Glutamatergic neuron (in vitro differentiated cells): ENCODE measurements at places on chromosomes 5 and 9.

DNA sequence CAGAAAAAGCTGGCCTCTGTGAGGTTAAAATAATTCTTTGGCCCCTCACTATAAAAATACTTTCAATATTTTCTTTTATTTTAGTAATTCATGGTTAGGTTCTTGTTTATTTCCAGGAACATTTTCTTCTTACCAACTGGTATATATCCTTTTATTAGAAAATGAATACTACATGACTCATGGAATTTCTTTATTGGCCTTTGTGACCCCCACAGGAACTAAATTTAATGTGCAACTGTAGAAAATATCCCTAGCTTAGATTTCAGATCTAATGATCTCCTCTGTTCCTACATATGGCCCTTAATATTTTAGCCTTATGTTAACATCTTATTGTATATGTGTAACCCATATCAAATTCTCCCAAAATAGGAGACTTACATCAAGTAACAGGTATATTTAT is 429.9 kb downstream of the NR2F1-AS1 start:
- DNase-seq = no peak

GRCh38 chr9:27205198-27205597 is 91.8 kb downstream of the EQTN start:
- DNase-seq = no peak

- DNase-seq = no peak
Observed at GRCh38 chr5:95081982-95082381, 202.9 kb downstream of the MCTP1 start.

GRCh38 chr5:81163651-81164050 is 69.5 kb upstream of the CKMT2 start:
- no peak for DNase-seq

DNA sequence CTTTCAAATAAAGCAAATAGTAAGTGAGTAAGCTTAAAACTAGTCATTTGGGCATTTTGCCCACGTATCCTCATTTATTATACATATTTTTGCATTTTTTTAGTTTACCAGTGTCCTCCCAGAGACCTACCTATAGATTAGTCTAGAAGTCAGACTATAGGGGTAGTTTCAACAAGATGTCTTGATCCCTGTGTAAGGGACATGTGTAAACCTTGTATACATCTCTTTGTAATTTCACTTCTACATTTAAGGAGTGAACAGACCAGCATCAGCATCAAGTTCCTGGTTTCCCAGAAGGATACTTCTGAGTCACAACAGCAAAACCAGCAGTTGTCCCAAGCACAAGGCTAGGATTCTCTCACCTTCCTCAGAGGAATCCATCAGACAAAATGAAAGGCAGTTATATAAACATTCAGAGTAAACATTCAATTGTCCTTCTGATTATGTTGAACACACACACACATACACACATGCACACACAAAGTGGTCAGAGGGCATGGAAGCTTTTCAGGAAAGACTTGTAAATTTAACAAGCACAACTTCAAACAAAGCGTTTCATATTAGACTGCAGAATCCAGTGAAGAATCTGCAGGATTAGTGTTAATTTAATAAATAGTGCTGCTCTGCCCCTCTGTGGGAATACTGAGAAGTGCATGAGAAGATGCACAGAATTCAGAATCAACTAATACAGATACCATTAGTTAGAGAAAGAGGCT is 55.4 kb downstream of the HINT1 start:
- no peak for DNase-seq

DNA sequence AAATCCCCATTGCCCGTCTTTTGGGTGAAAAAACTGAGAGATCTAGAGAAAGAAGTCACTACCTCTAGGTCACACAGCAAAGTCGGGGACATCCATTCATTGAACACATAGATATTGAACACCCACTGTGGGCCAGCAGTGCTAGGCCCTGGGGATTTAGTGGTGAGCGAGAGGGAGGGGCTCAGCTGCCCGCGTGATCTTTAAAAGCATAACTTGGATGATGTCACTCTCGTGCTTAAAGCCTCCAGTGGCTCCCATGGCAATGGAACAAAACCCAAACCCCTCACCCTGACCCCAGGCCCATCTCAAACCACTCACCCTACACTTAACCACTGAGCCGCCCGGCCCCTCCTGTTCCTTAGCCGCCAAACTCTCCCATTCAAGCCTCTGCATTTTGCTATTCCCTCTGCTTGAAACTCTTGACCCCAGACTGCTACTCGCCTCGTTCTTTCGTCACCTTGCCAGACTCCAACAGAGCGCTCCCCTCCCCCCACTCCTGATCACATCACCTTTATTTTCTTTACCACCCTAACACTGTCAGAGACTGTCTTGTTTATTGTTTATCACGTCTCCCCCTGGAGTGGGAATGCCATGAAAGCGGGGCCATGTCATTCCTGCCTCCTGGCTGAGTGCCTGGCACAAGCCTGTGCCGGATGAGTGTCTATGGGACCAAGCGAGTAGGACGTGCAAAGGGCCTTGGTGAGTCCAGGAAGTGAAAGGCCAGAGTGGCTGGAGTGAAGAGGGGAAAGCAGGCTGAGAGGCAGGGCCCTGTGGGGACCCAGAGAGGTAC is 710 bp upstream of the PIP5KL1 start:
- peak; percentile 65 for DNase-seq

GRCh38 chr5:126610160-126610559 is 9.4 kb downstream of the PHAX start:
- no peak for DNase-seq

GRCh38 chr9:127968700-127969383 is 11.9 kb downstream of the EEIG1 start:
- DNase-seq = no peak

DNA sequence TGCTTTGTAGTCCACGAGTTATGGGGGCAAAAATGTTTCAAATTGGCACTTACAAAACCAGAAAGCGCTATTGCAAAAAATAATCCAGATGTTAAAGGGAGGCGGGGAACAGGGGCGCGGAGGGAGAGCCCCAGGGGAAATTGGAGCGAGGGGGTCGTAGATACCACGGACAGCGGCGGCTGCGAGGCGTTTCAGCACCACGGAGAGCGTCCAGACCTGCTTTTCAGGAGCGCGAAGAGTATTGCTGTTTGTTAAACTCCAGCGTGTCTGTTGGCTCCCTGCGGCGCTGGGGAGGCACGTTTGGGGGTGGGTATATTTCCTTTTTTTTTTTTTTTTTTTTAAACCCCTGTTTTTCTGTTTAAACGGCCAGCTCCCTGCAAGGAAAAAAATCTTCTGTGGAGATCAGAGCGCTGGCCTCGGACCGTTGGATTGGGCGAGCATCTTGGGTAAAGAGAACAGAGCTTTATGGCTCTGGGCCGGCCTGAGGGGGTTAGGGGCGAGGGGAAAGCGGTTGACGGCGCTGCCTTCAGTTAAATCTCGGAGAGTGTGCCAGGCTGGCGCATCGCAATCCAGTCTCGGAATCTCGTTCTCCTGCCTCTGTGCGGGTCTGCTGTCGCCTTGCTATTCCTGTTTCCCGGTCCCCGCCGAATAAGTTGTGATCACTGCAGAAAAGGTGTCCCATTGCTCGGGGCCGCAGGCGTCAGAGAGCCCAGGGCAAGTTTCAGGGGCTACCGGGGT is at the start of gene GLRA1:
GLRA1 (minus strand) TSS at position 288 of the 738 bp plus-strand sequence. CDS start 302 bp downstream, outside the sequence.
- no peak for DNase-seq

DNA sequence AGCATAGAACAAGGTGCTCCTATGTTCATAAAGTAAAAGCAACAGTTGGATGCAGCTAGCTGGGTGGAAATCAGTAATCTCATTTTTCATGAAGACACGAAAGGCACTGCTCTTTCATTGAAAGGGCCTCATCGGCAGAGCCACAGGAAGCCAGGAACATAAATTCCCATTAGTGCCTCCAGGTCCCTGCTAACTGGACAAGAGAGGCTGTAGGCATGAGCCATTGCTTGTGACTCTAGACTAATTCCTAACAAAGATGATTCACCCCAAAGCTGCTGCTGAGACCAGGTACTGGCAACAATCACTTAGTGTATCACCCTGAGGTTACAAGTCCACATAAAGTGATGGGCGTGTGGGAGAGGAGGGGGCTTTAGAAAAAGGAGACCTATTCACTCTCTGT is 141.8 kb downstream of the BRINP1 start:
- DNase-seq = no peak

- no peak for DNase-seq
Observed at GRCh38 chr5:148848393-148849031, 22.1 kb downstream of the ADRB2 start.

DNA sequence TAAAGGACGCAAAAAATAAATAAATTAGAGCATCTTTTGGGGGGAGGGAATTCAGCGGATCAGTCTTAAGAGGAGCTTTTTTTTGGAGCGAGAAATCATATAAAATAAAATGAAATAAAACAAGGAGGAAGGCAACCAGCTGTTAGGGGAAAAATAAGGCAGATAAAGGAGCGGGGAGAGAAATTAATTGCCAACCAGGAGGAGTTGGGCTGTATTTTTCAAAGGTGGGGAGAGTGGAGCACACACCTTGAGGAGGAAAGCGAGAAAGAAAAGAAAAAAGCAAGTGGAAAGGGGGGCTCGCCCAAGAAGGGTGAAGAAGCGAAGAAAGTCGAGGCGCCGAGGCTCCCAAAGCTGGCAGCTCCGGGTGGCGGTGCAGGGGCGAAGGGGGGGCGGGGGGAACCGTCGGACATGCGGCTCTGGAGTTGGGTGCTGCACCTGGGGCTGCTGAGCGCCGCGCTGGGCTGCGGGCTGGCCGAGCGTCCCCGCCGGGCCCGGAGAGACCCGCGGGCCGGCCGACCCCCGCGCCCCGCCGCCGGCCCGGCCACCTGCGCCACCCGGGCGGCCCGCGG is at the start of gene PAPPA:
PAPPA (plus strand) TSS at position 27 of the 569 bp plus-strand sequence; CDS start at position 409, 382 bp downstream.
- DNase-seq = peak; percentile 23

DNA sequence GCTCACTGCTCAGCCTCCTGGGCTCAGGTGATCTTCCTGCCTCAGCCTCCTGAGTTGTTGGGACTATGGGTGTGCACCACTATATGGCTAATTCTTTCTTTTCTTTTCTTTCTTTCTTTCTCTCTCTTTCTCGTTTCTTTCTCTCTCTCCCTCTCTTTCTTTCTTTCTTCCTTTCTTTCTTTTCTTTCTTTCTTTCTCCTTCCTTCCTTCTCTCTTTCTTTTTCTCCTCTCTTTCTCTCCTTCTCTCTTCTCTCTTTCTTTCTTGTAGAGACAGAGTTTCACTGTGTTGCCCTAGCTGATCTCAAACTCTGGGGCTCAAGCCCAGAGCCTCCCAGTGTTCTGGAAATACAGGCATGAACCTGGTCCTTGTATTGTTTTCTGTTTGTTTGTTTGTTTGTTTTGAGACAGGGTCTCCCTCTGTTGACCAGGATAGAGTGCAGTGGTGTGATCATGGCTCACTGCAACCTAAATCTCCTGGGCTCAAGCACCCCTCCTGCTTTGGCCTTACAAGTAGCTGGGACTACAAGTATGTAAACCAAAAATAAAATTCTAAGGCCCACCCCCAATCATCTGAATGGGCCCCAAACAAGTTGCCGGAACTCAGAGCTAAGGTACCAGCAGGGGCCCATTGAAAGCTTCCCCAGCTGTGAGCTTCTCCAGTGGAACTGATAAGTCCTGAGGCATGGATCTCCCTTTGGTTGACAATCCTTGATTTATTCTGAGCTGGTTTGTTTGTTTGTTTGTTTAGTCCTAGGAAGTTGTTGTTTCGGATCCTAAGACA is 11.9 kb upstream of the BTF3 start:
- DNase-seq = no peak

GRCh38 chr5:83031381-83031780 is 45.8 kb downstream of the TMEM167A start:
- DNase-seq = no peak

DNA sequence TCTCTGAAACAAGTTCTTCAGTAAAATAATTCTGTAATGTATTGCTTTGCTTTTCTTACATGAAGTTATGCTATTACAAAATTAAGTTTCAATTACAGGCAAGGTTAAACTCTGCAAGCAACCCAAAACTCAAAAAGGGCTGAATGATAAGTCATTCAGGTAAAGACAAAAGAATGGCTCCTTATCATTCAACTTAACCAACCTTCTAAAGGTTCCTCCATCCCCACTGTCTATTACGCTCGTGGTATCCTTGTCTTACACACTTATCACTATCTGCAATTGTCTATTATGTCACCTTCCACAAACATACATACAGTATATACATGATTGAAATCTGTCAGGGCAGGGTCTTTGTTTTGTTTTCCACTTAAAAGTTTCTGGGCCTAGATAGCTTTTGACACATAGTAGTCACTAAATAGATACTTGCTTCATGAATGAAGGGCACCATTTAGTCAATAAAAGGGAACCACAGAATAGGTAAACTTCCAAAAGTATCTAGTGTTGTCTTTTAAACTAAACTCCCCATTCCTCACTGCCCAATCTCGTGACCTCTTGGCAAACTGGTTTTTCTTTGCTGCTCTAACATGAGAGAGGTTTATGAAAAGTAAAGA is 6.9 kb downstream of the RPL37 start:
- no peak for DNase-seq
